Activated CD8-positive, alpha-beta memory T cell treated with anti-CD3 and anti-CD28 coated beads, Interleukin-2, amount 10 ng/mL, durations not matched to agents 7 days and 5 days (primary cell): ENCODE measurements at places on chromosomes 12 and 14.
A peak's percentile ranks its signal among the peaks of the same experiment; 100 is the strongest.

- no peak for DNase-seq
Observed at GRCh38 chr12:32307326-32307725, 92.0 kb upstream of the FGD4 start.

DNA sequence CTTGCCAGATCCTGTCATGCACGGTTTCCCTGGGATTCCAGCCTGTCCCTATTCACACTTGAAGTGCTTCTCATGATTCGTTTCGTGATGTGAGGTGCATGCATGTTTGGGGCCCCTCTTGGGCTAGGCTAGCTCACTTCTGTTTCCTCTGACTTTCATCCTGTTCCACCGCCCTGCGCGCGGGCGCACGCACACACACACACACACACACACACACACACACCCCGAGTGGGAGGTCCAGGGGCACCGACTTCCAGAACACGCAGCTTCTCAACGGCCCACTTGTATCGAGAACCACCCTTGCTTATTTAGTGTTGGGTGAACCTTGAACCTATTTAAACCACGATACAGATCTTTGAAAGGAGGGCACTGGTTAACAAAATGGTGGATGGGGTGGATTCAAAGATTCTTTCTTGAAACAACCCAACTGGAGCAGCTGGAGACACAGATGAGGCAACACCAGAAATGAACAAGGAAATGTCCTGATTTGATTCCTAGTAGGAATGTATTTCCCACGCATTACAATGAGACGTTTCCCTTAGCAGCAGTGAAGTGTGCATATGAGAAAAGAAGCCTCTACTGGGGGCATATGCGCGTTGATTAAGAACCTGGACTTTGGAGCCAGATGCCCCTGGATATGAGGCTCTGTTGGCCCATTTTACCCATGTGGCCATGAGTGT, 16.3 kb downstream of the ELK3 start:
- DNase-seq, result peak; percentile 48

DNA sequence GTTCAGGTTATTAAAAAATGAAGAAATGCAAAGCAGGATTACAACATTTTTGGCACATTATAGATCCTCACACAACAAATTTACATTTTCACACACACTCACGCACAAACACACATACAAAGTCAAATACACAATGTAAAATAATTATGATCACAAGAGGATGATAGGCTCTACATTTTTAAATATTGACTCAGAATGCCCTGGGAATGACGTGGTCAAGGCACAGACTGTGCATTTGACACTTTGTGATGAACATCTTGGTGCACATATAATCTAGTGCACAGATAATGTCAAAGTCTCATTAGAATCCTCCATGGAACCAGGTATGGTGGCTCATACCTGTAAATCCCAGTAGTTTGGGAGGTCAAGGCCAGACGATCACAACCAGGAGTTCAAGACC, 49.4 kb downstream of the DPF3 start:
- DNase-seq, result no peak

- no peak for DNase-seq
Observed at GRCh38 chr12:58368001-58368400, 426.6 kb downstream of the ATP23 start.

- no peak for DNase-seq
Observed at GRCh38 chr12:125090437-125090836, 25.2 kb downstream of the AACS start.

- DNase-seq, result no peak
Observed at GRCh38 chr14:76964695-76965094, 63.8 kb downstream of the IRF2BPL start.

DNA sequence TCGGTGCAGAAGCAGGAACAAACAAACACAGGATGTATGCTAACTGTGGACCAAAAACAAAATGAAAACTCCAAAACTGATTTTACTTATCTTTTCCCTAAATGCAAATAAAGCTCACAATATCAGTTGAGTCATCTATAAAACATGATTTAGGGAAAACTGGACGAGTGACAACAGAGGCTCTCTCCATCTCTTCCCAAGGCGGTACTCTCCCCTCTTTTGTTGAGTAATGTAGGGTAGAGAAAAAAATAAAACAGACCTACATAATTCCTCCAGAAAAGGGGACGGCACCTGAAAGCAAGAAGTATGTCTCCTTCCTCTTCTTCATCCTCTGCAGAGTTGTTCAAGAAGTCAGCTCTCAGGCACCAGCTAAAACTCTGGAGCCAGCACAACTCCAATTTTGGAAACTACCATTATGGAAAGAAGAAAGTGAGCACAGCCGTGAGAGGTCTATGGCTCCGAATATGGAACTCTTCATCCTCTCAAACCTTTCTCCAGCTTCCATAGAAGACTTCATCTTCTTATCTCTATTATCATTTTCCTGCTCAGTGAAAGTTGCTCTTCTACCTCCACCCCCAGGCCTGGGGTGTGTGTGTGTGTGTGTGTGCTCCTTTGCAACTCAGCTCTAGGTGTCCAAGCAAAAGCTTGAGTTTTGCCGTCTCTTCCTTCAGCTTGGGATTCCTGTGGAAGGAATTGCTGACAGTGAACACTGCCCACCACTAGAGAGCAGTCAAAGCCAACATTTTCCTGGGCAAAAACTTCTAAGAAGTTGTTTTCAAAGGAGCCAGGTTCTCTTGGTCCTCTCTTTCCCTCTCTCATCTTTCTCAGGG, 155.4 kb downstream of the DIO2 start:
- DNase-seq, result no peak

GRCh38 chr14:67539116-67539515, 6.0 kb downstream of the PLEKHH1 start:
- DNase-seq, result no peak

DNA sequence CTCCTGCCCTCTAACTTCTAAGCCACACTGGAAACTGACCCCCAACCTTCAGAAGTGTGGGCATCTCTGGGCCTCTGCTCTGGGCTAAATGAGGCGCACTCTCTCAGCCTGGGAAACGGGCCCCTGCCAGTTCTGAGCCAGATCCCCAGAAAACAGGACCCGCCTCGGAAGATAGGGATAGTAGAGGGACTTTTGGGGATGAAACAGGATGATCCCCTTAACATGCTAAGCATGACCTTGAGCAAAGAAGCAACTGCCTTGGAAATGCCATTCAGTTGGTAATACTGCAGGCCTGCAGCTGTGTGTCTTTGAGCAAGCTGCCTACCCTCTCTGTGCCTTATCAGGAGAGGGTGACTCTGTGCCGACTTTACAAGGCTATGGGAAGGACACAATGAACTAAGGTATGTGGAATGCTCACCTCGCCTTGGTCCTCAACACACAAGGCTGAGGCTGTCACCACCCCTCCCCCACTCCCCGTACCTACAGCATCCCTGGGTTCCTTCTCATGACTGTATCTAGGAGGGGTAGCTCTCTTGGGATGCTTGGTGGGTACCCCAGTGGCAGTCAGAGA, 54.0 kb downstream of the NCOR2 start:
- no peak for DNase-seq

GRCh38 chr12:34205401-34205800, 183.1 kb downstream of the ALG10 start:
- DNase-seq, result no peak

GRCh38 chr12:19841451-19841850, 402.2 kb downstream of the AEBP2 start:
- DNase-seq, result no peak

- no peak for DNase-seq
Observed at GRCh38 chr14:104718871-104719270, 5.2 kb upstream of the ADSS1 start.

DNA sequence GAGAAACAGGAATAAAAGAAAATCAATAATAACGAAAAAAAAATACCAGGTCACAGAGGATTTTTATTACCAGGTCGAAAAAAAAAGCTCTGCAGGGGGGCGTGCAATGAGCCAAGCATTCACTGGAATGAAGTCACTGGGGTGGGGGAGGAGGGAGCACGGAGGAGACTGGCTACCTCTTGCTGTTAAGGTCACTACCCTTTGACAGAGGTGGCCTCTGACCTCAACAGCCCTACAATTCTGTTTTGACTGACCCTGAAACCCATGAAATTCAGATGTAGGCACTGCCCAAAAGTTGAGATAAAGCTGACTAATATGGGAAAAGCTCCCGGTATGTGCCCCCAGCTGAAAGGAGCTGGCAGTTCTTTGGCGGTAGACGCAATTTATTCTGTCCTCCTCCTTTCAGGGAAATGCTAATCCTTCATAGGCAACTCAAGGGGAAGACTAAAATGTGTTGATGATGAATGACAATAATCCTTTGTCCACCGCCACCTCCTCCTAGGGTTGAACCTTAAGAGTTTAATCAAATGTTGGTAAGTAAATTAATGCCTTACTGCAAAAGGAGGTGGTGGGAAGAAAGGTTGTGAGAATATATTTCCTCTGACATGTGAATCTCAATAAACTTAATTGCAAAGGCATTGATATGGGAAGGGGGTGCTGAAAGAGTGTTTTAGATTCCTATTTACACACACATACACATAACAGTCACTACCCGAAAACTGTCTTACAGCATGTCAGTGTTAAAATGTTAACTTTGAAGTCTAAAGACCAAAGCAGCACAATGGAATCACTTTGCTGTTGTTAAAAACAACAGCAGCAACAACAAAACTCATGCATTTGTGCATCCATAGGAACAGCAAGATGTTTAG, 6.3 kb upstream of the RIC8B start:
- DNase-seq, result no peak

DNA sequence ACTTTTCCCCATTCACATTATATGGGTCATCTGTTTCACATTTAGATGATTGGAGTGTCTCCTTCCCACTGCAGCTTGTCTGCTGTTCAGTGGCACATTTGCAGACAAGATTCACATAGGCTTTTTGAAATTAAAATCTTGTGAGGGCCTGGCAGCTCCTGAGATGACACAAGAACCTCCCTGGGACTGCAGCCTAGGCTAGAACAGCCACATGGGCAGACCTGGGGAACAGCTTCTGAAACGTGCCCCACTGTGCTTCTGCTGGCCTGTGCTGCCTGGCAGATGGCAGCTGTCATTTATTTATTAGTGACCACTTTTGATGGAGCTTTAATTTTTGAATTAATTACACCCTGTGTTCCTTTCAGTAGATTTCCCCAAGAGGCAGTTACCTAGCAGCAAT, 137.4 kb downstream of the GRIP1 start:
- DNase-seq, result no peak

- DNase-seq, result no peak
Observed at GRCh38 chr12:102454808-102455760, 25.3 kb downstream of the IGF1 start.

GRCh38 chr12:6752921-6753771, at the start of gene MLF2:
Gene MLF2, minus strand, starts transcription at chr12:6753141. Its CDS starts 807 bp downstream, at chr12:6752334.
- DNase-seq, result peak; percentile 99

DNA sequence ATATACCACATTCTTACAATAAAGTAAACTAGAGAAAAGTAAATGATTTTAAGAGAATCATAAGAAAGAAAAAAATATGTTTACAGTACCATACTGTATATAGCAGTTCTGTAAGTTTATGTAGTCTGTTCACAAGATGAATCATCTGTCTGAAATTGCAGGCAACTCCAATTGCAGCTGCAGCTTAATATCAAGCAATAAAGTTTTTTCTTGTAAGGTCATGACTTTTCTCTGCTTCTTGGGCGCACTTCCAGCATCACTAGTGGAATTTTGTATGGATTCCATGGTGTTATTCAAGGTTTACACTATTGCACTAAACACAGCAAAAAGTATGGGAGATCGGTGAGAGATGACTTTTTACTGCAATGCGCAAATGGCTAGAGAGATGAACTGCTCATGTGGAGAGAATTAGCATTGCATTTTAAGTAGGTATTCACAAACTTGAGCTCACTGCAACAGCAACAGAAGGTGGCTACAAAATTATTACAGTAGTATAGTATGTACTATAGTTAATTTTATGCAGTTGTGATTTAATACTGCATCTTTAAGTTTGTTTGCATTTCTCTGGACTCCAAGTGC, 445.4 kb upstream of the OR4E1 start:
- no peak for DNase-seq

DNA sequence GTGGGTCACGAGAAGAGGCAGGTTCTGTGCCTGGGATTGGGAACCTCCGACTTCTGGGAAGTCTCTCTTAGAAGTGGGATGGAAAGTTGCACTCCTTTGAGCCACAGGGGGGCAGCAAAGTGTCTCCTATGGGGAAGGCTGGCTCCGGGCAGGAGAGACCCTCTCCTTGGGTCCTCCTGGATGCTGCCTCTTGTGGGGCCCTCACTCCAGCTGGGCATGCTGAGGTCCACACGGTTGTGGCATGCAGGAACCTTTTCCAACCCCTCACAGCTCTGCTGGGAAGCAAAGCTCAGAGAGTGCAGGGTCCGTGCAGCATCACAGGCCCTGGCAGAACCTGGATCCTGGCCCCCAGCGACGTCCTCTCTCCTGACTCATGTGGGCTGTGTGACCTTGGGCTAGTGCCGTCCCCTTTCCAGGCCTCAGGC, 17.4 kb downstream of the SDSL start:
- DNase-seq, result no peak

DNA sequence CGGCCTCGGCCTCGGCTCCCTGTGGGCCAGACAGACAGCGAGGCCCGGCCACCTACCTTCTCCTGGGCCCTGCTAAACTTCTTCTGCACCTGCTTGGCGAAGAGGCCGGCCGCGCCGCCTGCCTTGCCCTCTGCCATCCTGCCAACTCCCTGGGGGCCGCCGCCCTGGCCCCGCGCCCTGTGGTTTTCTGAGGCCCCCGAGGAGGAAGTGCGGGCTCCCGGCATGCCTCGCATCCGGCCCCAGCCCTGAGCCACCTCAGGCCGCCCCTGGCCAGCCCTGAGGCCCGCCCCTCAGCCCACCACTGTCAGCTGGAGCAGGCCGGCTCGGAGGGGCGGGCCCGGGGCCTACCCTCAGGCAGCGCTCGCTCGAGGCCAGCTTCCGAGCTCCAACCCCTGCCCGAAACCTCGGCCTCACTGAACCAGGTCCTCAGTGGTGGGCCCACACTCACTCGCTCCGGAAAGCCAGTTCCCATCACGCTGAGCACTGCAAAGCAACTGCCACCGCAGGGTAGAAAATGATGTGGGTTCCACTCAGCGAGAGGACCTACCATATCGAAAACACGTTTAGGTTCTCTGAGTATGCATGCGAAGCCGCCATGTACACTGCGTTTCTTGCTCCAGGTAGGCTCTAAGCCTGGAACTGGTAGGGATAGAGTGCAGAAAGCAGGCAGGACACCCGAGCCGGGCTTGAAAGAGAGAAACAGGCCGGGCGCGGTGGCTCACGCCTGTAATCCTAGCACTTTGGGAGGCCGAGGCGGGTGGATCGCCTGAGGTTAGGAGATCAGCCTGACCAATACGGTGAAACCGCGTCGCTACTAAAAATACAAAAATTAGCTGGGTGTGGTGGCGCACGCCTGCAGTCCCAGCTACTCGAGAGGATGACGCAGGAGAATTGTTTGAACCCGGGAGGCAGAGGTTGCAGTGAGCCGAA, at the start of gene BIN2:
Gene BIN2, minus strand, starts transcription at position 209 of the 930 bp plus-strand sequence. Its CDS starts 72 bp downstream, at position 137.
- DNase-seq, result peak; percentile 92

- no peak for DNase-seq
Observed at GRCh38 chr14:39185256-39186049, 10.4 kb downstream of the PNN start.

GRCh38 chr12:116565963-116566362, 6.8 kb downstream of the MAP1LC3B2 start:
- DNase-seq, result no peak

DNA sequence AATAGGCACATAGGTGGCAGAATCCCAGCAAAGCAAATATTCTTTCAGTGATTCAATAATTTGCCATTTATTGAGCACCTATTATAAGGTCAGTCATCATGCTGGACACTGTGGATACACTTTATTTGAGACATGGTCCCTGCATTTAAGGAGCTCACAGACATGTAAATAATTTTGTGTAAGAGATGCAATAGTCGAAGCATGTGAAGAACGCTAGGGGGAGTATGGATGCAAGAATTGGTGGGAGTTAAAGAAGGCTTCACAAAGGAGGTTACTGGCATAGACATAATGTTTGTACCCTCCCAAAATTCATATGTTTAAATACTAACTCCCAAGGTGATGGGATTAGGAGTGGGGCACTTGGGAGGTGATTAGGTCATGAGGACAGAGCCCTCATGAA, 260.6 kb upstream of the GARIN6 start:
- DNase-seq, result no peak

GRCh38 chr12:68374307-68374982, 42.3 kb upstream of the MDM1 start:
- peak; percentile 86 for DNase-seq
